ENCODE measurements at places on chromosomes 12 and 14.

- DNase-seq, result no peak
Measured at GRCh38 chr14:100037353-100037752, 27.9 kb upstream of the EVL start.

DNA sequence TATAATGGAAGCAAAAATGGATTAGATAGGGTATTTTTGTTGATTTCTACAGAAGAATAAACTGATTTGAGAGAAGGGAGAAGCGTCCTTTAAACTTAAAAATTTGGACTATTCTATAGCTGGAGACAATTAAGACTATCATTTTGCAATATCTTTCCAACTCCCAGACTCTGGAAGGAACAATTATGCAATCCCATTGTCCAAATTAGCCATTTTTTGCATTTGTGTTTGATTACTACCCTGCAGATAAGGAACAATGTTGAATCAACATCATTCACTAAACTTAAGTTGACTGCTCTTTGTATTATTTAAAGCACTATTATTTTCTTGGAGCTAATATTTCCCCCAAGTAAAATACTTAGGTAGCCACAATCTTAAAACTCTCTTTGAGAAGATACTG lies 34.8 kb upstream of the SELPLG start:
- no peak for DNase-seq

DNA sequence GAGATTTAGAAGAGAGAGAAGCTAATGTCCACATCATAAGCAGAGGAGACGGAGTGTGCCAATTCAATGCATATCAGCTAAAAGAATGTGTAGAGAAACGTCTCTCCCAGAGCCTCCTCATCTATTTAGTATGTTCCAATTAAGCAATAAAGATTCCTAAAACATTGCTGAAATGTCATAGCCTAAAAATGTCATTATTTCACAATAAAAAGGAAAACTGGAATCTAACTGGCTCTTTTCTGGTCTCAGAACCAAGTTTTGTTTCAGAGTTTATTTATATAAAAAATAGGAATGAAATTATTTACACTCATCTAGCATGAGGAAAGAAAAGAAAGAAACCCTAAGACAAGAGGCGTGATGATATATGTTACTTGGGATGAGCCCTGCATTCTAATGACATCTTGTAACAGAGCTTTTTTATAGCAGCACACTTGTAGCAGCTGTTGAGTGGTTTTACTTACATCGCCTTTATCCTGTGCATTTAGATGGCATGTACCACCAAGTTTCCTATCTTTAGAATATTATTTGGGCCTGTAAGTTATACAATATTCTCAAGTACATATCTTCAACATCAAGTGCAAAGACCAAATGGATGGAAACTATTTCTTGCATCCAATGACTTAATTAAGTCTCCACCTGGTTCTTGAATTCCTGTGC lies 266.3 kb upstream of the PRKD1 start:
- DNase-seq, result no peak

- DNase-seq, result no peak
Measured at GRCh38 chr14:58584383-58584782, 53.4 kb upstream of the DACT1 start.
